ENCODE measurements at places on chromosomes 6 and 20. TPM values are rescaled to one million over a fixed set of nuclear protein-coding genes. Genes with fewer than 3 reads are reported as not detected.

Gene PRPH2
- not detected for total RNA-seq

Gene PRKN
- total RNA-seq = 5.1 TPM

Gene TRDN
- total RNA-seq = not detected

Gene POM121L2
- total RNA-seq = not detected

Gene MATN4
- total RNA-seq = 0.10 TPM

Gene EPPIN
- not detected for total RNA-seq

Gene SMLR1
- not detected for total RNA-seq

Gene FOXQ1
- total RNA-seq = 0.15 TPM

Gene TUBB2B
- 109 TPM for total RNA-seq

Gene LY6G5B
- total RNA-seq = 10.2 TPM

Gene TFAP2B
- total RNA-seq = 16.7 TPM

Gene DEFB132
- not detected for total RNA-seq

Gene ATP6V1G2
- 4.1 TPM for total RNA-seq

GRCh38 chr6:163113358-163113962 is 301.1 kb upstream of the QKI start:
- DNase-seq = no peak

- DNase-seq = no peak
Observed at GRCh38 chr20:19070026-19070425, 142.4 kb upstream of the SLC24A3 start.

DNA sequence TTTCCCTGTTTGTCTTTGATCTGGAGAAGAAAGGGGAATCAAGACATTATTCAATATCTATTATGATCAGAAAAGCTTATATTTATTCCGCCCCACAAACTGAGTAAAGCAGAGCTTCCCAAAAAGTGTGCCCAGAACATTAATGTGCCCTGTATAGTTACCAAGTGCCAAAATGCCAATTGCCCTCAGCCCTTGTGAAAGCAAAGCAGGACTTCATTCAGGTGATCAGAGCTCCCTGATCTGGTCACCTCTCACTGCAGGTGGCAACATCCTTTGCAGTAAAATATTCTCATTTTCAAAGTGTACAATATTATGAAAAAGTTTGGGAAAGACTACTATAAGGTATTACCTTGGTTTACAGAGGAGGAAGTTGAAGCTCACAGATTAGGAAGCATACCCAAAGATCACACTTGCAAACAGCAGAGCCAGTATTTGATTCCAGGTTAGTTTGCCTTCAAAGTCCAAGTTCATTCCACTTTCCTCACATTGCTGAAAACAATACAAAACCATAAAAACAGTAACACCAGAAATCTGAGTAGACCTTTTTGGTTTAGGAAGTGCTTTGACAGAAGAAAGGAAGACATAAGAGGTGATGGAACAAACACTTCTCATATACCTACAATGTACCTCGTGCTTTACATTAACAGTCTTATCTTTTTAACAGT is 19.6 kb upstream of the GCLC start:
- DNase-seq = no peak

- DNase-seq = no peak
Observed at GRCh38 chr6:29628419-29629281, 4.3 kb downstream of the GABBR1 start.

DNA sequence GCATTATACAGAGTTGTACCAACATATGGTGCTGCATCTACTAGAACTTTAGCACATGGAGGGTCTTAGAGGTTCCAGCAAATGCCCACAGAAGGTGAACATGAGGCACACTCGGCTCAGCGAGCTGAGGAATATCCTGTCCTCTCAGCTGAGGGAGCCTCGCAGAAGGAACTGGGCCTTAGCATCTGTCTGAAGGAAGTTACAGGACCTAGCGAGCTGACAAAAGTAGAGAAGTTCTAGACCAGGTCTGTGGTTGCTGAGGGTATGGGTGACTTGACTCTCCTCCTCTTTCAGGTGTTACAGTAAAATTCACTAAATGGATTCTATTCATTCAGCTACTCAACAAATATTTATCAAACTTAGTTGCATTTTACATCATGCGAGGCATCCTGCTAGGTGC is 157.2 kb downstream of the ZDHHC14 start:
- no peak for DNase-seq

DNA sequence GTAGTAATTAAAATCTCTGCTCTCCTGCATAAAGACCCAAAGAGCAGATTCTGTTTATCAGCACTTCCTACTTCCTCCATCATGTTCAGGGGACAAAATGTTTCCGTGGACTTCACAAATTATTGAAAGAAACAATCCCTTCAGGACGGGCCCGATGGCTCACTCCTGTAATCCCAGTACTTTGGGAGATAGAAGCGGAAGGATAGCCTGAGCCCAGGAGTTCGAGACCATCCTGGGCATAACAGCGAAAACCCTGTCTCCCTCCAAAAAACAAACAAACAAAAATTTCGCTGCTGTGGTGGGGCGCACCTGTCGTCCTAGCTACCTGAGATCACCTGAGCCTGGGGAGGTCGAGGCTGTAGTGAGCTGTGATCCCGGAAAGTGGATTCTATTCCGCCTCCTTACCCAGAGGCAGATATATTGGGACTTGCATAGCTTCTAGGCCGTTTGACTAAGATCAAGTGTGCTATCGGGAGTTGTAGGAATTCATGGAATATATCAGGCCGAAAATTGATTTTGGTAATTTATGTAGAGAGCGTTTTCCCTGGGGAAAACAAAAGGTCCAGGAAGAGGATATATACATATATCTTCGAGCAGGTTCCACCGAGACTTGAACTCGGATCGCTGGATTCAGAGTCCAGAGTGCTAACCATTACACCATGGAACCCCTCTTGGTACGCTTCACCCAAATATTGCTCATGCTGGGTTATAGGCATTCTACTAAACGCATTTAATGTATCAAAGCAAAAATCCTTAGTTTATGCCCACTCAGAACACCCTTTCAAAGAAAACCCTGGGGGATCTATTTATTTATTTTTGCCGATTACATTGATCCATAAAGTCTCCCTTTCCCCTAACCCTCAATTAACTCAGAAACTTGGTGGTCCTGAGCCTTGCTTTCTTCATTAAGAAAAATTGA is 74.5 kb upstream of the ZNF184 start:
- DNase-seq = no peak

GRCh38 chr20:62167474-62167873 is 15.4 kb upstream of the MTG2 start:
- DNase-seq = no peak

DNA sequence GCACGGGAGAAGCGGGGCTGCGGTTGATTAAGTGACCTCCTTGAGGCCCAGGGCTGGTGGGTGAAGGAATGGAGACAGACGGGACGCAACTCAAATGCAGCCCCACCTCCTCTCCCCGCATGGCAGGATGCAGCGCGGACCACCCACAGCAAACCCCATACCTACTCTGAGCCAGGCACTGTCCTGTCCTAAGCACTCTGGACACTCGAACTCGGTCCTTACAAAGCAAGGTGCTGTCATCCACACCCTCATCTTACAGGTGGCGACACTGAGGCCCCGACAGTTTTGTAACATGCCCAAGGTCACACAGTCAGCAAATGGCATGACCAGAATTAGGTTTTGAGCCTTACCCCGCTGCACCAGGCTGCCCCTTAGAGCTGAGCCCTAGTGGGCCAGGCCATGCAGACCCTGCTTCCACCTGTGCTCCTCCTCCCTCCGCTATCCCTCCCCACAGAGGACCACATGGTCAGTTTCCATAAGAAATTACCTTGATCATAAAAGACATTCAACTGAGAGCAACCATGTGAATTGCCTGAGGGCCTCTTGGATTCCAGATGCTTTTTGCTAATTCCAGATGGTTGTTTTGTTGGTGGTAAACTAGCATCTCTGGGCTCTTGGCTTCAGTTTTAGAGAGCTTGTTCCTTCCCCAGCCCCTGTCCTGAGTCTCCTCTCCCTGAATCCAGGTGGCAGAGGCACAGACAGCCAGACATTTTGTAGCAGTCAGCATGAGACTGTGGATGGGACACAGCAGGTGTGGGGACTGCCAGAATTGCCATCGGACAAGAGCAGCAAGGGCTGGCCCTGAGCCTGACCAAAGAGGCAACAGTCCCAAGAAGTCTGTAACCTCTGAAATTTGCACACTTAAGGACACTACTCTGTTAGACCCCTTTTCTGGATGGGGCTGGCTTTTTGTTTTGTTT is 171.9 kb upstream of the PMEPA1 start:
- no peak for DNase-seq

DNA sequence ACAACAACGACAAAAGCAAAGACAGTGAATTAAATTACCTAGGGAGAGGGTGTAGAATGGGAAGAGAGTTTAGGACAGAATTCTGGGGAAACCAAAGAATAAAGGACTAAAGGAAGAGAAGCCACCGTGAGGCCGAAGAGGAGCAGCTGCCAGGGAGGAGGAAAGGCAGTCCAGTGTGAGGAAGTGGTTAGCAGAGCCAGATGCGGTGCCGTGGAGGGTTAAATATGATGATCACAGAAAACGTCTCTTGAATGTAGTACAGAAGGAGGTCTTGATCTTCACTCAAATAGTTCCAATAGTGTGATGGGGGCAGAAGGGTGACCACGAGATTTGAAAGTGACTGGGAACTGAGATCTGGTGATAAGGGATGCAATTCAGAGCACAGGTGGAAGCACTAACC is 67.7 kb downstream of the TMEM244 start:
- DNase-seq = no peak

- no peak for DNase-seq
Observed at GRCh38 chr6:66964216-66964615, 1257.2 kb upstream of the EYS start.

- peak; percentile 47 for DNase-seq
Observed at GRCh38 chr20:43586641-43587040, 4.1 kb upstream of the IFT52 start.

- DNase-seq = no peak
Observed at GRCh38 chr6:15675536-15676220, 12.8 kb upstream of the DTNBP1 start.

DNA sequence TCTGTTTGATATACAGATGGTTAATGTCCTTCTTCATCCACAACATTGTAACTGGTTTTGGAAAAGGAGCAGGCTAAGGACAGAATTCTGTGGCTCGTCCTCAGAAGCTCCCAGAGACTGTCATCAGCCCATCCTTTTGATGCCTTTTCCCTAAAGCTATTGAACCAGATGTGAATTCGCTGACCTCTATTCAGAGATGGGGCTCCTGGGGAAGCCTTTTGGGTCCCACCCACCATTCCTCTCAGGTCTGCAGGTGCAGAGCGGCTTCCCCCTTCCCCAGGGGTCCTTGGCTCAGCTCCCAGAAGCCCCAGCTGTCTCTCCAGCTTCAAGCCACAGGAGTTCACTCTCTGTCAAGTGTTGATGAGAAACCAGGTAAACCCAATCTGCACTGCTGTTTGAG is 191.7 kb downstream of the SMOC2 start:
- DNase-seq = no peak

- DNase-seq = no peak
Observed at GRCh38 chr20:34235875-34236274, 5.3 kb upstream of the ASIP start.

GRCh38 chr20:25486377-25486776 is 78.9 kb downstream of the GINS1 start:
- DNase-seq = no peak

- no peak for DNase-seq
Observed at GRCh38 chr6:73564578-73565345, 43.9 kb upstream of the EEF1A1 start.

GRCh38 chr6:123658848-123659247 is 22.1 kb upstream of the TRDN start:
- DNase-seq = no peak

DNA sequence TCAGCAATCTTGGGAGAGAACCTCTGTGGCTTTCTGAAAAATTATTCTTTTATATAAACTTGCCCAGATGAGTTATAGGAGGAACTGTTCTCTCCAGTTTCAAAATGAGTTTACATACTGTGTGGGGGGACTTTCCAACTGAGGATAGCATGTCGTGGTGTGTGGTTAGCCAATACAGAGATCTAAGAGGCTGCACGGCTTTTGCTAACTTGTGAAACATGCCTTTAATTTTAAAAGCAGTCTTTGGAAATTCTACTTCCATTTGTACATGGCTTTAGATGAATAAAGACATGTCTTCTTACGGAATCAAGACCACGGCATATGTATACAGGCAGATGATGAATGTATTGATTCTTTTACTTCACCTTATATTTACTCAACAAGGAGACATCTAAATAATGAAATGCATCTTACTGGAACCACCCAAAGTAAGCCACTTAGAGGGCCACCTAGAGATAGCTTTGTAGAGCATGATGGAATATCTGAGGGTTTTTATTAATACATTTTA is 39.8 kb downstream of the HIVEP1 start:
- no peak for DNase-seq

GRCh38 chr6:159493231-159493897 is 199.7 kb downstream of the SOD2 start:
- no peak for DNase-seq

DNA sequence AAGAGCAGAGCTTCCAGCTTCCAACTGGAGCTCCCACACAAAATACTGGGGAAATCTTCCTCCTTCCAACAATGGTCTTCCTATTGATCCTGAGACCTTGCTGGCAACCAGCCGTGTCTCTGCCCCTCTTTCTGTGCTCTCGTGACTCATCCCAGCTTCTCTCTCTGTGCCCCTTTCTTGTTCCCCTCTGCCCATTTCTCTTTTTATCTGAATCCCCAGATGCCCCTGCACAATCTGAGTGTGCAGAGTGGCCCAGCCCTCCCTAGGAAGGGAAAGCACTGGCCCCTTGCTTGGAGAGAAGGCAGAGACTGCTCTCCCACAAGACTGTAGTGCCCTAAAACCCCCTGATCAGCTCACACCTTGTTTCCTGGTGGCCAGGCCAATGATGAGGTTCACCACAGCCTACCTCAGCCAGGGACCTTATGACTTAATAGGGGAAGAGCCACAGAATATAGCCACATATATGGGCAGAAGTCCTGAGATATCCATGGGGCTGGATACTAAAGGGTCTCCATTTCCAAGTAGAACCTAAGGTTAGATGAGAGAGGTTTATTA is 23.1 kb upstream of the MAS1L start:
- no peak for DNase-seq

DNA sequence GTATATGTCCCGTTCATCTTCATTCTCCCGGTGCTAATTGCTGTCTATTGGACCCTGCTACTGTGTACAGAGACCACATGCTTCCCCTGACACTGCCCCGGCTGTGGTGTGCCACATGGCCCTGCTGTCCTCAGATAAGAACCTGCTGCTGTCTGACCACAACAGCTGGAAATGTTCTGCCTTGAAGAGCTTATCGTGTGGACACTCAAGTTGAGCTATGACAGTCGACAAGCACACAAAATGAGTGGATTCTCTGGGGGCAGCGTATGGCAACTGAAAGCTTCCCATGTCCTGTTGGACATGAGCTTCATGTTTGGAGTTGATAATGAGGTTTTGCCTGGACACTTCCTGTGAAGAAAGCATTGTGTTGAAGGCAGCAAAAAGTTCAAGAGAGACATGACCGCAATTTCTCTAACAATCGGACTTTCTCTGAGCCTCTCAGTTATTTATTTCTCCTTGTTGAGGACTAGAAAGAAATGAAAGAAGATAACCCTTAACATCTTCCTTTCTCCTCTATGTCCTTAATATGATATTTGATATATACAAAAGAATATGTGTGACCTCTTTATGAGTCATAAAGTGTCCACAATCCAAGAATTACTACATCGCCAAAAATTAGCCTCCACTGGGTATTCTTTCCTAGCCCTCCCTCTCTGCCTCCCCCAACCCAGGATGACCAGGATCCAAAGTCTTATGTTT is 187.1 kb upstream of the TCF21 start:
- DNase-seq = no peak

- no peak for DNase-seq
Observed at GRCh38 chr6:69026243-69026642, 391.2 kb downstream of the ADGRB3 start.

- no peak for DNase-seq
Observed at GRCh38 chr20:18506744-18507143, 996 bp upstream of the SEC23B start.

GRCh38 chr6:108866798-108867197 is 18.6 kb downstream of the ARMC2 start:
- no peak for DNase-seq

- no peak for DNase-seq
Observed at GRCh38 chr6:111687652-111688051, 82.0 kb upstream of the TRAF3IP2 start.

Data from chondrocyte (in vitro differentiated cells).